T1000 (cell line): ENCODE measurements at places on chromosomes 1 and 21.

- no peak for DNase-seq
Observed at GRCh38 chr21:17196623-17197022, 316.2 kb upstream of the CXADR start.

DNA sequence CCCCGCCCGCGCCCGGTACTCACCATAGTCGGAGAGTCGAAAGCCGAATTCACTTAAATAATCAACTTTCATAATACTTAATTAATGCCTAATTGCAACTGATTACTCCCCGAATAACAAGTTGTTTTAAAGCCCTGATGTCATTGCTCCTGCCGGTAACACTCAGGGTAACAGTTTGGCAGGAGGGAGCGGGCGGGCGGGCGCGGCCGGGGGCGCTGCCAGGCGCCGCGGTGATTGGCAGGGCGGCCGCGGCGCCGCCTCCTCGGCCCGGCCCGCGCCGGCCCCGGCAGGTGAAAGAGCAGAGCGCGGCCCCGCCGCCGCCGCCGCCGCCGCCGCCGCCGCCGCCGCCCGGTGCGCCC is 102.2 kb downstream of the CASZ1 start:
- DNase-seq, result no peak

DNA sequence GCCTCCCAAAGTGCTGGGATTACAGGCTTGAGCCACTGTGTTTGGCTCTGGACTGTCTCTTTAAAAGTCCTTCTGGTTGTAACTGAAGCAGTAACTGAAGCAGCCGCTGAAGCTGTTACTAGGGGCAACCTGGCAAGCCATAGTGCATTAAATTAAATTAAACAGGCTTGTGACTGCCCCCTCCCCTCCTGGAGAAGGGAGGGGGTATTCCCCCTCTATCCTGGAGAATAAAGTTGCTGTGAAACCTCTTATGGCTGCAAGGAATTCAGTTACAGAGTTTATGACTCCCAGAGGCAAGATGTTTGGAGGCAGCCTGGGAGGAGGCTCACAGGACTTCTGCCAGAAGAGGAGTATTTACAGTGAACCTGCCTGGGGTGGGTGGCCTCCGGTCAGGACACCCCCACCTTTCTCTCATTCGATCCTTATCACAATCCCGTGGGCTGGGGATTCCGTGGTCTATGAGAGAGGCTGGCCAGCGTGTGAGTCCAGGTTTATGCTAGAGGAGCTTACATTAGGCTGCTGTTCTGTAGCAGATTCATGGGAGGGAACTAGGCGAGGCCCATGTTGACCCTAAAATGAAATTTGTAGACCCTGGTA is 8.3 kb downstream of the TTC22 start:
- DNase-seq, result no peak

- no peak for DNase-seq
Observed at GRCh38 chr1:13699510-13699909, 478 bp upstream of the PRDM2 start.

DNA sequence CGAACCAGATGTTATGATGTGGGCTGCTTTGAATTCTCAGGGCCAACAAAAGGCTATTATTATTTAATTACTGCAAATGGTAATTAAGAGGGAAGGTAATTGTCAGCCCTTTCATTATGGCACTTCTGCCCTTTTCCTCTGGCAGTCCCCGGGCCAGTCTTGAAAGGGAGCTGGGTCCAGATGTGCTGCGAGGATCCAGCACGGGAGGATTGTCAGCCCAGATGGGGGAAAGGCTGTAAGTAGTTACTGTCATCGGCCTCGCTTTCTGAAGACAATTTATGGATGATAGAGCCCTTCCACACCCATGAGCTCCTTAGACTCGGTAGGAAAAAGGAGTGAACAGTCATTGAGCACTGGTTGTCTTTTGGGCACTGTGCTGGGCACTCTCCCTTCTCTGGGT is 8.7 kb upstream of the ZNF362 start:
- no peak for DNase-seq

DNA sequence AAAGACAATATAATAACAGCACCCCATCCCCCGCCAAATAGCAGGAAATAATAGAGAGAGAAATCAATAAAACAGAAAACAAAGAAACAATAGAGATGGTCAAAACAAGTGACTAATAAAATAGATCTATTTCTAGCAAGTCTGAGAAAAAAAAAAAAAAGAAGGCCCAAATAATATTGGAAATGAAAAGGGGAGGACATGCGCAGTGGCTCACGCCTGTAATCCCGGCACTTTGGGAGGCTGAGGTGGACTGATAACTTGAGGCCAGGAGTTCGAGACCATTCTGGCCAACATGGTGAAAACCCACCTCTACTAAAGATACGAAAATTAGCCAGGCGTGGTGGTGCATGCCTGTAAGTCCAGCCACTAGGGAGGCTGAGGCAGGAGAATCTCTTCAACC is 18.5 kb upstream of the HCRTR1 start:
- no peak for DNase-seq

- no peak for DNase-seq
Observed at GRCh38 chr1:19455353-19455752, 30.0 kb downstream of the CAPZB start.

- DNase-seq, result no peak
Observed at GRCh38 chr1:8347635-8348034, 29.7 kb downstream of the SLC45A1 start.

GRCh38 chr1:103075316-103076000 is 32.9 kb downstream of the COL11A1 start:
- no peak for DNase-seq
